ENCODE measurements at places on chromosomes 7 and 10. TPM values are rescaled to one million over a fixed set of nuclear protein-coding genes. Genes with fewer than 3 reads are reported as not detected.

Gene PRPS1L1
- not detected for polyA plus RNA-seq

Gene GPR26
- polyA plus RNA-seq: not detected

Gene C10orf105
- polyA plus RNA-seq: 0.19 TPM

Gene GNAT3
- not detected for polyA plus RNA-seq

Gene CUBN
- polyA plus RNA-seq: 0.06 TPM

Gene TUBB8
- polyA plus RNA-seq: 1.0 TPM

Gene MEST
- 161 TPM for polyA plus RNA-seq

Gene HMX3
- not detected for polyA plus RNA-seq
